ENCODE measurements at places on chromosomes 3 and 15. TPM values are rescaled to one million over a fixed set of nuclear protein-coding genes. Genes with fewer than 3 reads are reported as not detected.

The ITPKA gene
- 4.2 TPM for total RNA-seq

DNA sequence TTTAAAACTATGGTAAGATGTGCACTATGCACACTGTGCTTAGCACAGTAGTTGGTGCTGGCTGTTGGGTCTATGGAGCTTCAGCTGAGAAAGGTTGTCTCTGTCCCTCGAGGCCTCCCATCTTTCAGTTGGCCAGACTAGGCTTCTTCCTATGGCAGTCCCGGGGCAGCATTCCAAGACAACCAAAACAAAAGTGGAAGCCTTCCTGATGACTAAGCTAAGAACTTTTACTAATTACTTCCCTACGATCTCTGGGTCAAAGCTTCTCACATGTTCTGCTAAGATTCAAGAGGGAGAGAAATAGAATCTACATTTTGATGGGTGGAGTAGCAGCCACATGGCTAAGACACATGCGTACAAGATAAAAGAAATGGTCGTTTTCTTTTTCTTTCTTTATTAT is 342.8 kb downstream of the TUSC7 start:
- DNase-seq = no peak
- no peaks in the 10 kb centered on the region for H3K36me3 ChIP-seq
- H3K27ac ChIP-seq = no peak overlapping the region
- H3K27me3 ChIP-seq = no peaks in the 10 kb centered on the region

- H3K4me3 ChIP-seq = no peak overlapping the region
- no peaks in the 10 kb centered on the region for H3K36me3 ChIP-seq
- H3K27me3 ChIP-seq = no peaks in the 10 kb centered on the region
- no peak overlapping the region for H3K27ac ChIP-seq
These were observed 19.7 kb upstream of the TCAIM start for GRCh38 chr3:44318891-44319311.

DNA sequence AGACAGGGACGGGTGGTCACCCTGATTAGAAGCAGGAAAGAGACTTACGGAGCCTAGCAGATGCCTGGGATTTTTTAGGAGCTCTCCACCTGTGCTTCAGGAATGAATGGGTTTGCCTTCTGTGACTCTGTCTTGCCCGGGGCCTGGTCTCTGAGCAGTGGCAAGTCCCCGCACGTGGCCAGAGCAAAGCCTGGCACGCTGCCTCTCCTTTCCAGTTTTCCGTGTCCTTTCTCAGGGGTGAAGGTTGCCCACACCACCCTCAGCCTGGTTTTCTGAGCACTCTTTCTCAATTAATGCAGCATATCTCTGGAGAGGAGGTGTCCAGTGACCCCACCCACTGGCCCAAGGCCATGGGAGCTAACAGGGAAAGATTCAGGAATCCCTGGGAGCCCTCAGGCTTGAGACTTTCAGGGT is 14.5 kb upstream of the CHST14 start:
- peaks cover 6% of the 10 kb centered on the region for H3K27me3 ChIP-seq
- no peaks in the 10 kb centered on the region for H3K36me3 ChIP-seq
- DNase-seq = no peak
- H3K4me3 ChIP-seq = no peak overlapping the region

GRCh38 chr3:58299839-58300516 is 6.1 kb upstream of the RPP14 start:
- peaks cover 6% of the 10 kb centered on the region for H3K4me1 ChIP-seq
- H3K27ac ChIP-seq = no peak overlapping the region
- no peaks in the 10 kb centered on the region for H3K36me3 ChIP-seq
- peaks cover 3% of the 10 kb centered on the region for H3K27me3 ChIP-seq
- DNase-seq = no peak

DNA sequence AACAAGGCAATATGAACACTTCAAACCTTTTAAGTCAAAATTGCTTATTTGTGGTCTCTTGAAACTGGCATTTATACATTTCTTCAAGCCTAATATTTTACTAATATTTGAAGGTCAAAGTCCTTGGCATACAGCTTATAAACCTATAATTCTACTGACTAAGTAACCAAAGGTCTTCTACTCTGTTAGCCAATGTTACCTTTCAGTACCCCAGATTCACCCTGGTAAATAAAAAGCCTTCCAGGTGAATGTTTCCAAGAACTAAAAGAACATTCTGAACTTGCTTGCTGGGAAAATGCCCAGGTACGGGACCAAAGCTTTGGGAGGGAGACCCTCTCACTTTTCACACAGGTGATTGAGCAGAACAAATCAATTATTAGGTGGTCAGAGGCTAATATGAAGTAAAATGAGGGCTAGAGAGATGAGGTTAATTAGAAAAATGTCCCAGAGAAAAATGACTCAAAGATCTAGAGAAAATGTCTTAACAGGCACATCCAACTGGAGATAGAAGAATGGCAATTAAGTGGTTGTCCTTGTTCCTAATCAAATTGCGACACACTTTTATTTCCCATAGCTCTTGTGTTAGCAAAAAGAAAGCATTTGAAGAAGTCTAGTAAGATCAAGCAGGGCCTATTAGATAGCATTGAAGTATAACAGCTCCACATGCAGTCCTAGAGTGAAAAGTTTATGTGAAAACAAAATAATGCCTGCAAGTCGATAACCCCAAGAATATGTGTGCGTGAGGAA is 232.0 kb downstream of the FOXP1 start:
- no peak overlapping the region for H3K4me3 ChIP-seq
- H3K36me3 ChIP-seq = no peaks in the 10 kb centered on the region
- no peaks in the 10 kb centered on the region for H3K4me1 ChIP-seq
- no peak overlapping the region for H3K27ac ChIP-seq

DNA sequence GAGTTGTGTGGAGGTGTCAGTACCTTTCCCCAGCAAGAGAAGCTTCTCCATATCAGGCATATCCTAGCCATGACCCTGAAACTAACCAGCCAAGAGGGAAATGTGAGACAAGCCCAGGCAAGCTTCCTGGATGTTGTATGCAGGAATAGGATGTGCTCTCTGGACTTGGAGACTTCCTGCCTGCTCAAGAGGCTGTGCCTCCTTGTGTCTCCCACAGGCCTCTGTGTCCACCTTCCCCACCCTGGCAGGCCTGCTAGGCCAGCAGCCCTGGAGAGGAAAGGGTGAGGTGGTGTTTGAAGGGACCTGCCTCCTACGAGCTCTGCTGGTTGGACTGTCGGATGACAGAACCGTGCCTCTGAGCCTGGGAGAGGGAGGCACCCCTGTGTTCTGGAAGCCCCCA is 2.1 kb upstream of the DYNLT2B start:
- no peak overlapping the region for H3K4me3 ChIP-seq
- peaks cover 5% of the 10 kb centered on the region for H3K36me3 ChIP-seq
- H3K27me3 ChIP-seq = peaks cover 8% of the 10 kb centered on the region
- no peak overlapping the region for H3K27ac ChIP-seq

All from endothelial cell (in vitro differentiated cells).